COLO829 (cell line): ENCODE measurements at places on chromosomes 13 and 19.

DNA sequence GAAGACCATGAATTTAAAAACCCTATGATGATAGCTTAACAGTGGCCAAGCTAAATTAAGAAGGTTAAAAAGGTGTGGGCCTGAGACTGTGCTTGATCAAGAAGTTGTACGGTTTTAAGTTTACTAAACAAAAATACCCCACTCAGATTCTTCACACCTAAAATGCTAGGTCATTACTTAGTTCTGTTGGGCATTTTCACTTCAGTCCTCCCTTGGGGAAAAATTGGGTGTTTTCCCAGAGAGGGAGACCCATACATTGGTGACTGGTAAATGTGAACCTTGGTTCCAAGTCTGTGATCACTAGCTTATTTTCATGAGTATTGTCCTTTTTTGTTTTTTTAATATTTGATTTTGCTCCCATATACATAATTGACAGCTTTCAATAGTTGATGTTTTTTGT lies 44.4 kb downstream of the MTUS2 start:
- DNase-seq = no peak

GRCh38 chr19:46753420-46754155 lies 7.3 kb upstream of the STRN4 start:
- no peak for DNase-seq

DNA sequence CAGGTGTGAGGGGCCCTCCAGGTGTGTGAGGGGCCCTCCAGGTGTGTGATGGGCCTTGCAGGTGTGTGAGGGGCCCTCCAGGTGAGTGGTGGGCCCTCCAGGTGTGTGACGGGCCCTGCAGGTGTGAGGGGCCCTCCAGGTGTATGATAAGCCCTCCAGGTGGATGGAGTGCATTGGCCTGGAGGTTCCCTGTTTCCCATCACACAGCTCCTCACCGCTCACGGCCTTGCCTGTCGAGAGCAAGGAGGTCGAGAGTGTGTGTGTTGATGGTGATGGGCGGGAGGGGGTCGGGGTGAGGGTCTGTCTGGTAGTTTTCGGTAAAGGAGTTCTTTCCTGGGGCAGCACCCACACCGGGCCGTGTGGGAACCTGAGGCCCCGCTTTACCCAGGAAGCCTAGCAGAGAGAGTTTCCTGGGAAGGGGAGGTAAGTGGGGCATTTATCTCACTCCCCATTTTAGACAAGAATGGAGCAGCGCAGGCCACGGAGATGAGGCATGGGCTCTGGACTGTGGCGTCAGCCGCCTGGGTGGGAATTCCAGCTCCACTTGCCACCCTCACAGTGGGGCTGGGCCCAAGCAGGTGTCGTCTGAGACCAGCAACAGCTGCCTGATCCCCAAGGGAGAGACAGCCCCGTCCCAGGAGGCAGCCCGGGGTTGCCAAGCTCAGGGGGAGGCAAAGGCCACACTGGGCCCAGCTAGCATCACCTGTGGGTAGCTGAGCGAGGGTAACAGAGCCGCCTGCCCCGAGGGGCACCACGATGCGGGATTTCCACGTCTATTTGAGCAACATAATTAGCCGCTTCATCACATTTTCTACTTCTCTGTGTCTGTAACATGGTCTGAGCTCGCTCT lies 10.9 kb upstream of the GAS6 start:
- no peak for DNase-seq

GRCh38 chr13:94352057-94352456 lies 127.4 kb downstream of the DCT start:
- DNase-seq = no peak

GRCh38 chr19:12721656-12722565 lies 1.8 kb downstream of the TNPO2 start:
- no peak for DNase-seq
